ENCODE measurements at places on chromosomes 1 and 21.
A peak's percentile ranks its signal among the peaks of the same experiment; 100 is the strongest.

DNA sequence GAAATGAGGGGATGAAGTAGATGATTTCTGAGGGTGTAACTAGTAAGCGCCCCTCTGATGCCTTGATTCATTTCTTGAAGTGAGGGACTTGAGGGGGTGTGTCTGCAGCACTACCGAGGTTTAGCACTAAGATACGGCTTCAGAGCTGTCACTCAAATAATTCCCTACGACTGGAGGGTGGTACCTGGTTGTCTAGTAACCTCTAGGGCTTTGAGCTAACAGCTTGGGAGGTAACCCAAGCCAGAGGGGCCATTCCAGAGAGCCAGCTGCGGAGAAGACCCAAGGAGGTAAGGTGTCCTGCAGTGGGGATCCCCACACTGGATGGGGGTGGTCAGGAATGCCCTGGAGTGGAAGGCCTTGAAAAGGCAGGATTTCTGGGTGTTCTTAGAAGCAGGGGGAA, at the start of gene TTC24:
Gene TTC24 (plus strand): TSS at position 252 of the 400 bp plus-strand sequence. CDS start 1,642 bp downstream, outside the sequence.
- DNase-seq: no peak

DNA sequence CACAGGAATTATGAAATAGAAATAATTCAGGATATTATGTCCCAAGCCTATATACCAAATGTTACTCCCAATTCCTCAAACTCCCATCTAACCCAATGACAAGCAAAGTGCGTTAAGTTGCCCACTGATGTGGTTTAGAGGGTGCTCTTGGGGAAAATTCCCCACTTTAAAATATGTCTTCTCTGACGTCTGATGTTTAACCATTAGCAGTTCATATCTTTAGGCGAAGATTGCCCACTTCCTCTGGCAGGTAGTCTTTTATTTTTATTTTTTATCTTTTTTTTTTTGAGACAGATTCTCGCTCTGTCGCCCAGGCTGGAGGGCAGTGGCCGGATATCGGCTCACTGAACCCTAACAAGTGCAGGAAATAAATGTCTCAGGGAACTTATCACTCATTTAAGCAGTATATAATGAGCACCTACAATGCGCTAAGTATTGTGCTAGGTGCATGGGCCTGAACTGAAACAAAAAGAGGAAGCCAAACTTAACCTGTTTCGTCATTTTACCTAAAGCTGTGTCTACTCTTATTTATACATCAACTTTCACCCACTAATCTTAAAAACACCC, 1.3 kb upstream of the LYST start:
- peak; percentile 53 for DNase-seq

DNA sequence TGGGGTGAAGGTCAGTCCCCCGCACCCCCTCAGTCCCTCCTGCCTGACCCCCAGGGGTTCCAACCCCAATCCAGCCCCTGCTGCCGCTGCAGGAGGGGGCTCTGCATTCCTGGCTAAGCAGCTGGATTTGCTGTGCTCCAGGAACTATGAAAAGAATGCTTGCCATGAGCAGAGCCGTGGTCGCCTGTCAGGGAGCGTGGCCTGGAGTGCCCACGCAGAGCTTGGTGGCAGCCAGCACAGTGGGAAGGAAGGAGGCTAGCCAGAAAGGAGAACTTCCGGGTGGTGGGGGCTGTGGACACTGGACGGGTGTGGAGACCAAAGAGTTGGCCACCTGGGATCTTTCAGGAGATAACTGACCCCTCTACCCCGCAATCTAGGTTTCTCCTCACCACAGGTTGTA, 5.6 kb downstream of the COL8A2 start:
- DNase-seq: no peak

- peak; percentile 40 for DNase-seq
These were observed 54.6 kb upstream of the ECE1 start for GRCh38 chr1:21344750-21345443.

DNA sequence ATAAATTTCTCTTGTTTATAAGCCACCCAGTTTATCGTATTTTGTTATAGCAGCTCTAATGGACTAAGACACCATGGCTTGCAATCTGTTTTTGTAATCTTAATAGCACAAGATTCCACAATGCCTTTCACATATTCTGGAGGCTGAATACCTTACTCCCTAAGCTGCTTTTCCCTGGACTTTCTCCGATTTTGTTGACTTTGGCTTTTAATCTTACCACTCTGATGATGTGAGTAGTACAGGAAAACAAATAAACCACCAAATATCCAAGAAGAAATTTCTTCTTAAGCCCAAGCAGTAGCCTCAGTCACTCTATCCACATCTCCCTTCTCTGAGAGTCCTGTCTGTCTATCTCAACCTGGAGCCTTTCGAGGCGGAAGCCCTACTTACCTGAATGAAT, 838.6 kb downstream of the LTN1 start:
- no peak for DNase-seq

DNA sequence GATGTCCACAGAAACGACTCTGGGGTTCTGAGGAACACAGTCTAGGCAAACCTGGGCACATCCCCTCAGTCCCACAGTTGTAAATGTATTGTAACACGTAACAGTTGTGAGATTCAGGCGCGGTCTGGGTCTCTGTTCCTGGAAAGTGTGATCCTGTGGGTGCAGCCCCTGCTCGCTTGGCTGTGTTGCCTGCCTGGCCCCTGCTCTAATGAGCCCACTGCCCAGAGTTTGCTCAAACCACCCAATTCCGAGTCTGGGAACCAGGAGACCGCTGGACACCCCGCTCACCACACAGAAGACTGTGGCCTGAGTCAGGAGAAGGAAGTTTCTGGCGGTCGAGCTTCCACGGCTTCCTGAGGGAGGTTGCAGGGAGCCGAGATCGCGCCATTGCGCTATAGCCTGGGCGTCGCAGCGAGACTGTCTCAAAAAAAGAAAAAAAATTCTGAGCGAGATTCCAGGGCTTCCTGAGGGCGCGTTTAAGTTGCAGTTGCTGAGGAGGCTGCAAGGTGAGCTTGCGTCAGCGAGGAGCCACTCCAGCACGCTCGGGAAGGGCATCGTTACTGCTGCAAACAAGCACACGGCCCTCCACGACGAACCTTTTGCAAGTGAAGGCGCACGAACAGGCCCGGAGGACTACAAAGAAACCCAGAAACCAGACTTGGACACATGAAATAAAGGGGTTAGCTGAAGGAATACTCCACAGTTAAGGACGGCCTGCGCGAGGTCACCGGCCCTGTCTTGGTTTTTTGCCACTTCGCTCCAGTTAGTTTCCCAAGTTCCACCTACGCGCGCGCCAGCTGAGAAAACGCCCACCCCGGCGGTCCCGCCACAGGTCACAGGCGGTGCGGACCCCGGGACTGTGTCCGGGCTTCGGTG, 1.1 kb downstream of the C21orf58 start:
- peak; percentile 43 for DNase-seq

DNA sequence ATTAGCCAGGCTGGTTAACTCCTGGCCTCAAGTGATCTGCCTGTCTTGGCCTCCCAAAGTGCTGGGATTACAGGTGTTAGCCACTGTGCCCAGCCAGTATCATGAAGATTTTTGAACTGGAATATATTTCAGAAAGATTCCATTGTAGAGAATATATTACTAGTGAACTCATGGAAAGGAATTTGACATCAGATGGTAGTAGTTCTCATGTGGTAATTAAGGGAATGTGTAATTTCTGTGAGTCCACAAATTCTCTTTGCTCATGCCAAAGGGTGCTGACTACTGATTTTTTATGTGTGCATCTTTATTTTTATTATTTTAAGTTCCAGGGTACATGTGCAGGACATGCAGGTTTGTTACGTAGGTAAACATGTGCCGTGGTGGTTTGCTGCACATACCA, 10.4 kb downstream of the DTL start:
- no peak for DNase-seq

DNA sequence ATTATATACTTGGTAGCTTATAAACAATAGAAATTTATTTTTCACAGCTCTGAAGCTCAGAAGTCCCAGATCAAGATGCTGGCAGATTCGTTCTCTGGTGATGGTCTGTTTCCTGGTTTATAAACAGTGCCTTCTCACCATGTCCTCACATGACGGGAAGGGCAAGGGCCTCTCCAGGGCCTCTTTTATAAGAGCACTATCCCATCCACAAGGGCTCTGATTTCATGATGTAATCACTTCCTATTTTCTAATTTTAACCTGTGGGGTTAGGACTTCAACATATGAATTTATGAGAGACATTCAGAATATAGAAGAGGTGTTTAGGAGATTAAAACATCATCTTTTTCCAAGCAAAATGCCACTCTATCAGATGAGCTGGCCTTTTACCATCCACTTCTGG, 32.1 kb upstream of the PLPPR4 start:
- DNase-seq: no peak

DNA sequence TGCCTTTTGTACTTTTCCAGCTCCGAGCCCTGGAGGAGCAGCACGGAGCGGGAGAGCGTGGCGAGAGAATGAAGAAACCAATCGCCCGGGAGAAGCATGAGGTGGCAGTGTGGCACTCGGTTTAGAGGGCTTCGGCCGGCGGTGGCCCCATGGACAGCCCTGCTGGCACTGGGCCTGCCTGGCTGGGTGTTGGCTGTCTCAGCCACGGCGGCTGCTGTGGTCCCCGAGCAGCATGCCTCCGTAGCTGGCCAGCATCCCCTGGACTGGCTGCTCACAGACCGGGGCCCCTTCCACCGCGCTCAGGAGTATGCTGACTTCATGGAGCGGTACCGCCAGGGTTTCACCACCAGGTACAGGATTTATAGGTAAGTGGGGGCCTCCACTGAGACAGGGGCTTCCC, 59.0 kb downstream of the BRINP2 start:
- no peak for DNase-seq

GRCh38 chr1:208174731-208175507, 69.3 kb downstream of the PLXNA2 start:
- no peak for DNase-seq

DNA sequence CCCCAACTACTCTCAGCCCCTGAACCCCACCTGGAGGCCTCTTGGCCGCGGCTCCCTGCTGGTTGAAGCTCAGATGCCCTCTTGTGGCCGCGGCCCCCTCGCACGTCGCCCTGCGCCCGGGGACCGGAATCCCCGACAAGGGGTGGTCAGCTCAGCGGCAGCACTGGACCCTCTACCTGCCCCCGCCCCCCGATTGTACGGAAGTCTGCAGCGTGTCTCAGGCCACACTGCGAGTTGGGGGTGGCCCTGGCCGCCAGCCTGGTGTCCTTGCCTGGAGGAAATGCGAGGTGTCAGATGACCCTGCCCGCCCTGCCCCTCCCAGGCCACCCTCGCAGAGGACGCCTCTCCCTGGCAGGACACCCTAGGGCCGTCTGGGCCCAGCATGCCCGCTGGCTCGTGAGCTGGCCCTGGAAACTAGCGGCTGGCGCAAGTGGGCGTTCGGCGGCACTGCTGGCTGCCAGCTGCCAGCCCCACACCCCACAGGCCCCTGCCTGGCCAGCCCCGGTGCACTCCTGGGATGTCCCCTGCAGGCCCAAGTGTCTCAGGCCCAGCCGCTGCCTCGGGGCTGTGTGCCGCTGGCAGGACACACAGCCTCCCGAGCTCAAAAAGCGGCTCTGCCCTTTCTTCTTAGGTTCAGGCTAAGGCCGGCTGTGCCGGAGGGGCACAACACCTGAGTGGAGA, 60.8 kb downstream of the EDN2 start:
- DNase-seq: peak; percentile 17

GRCh38 chr1:181777286-181777685, 284.2 kb downstream of the ZNF648 start:
- no peak for DNase-seq

DNA sequence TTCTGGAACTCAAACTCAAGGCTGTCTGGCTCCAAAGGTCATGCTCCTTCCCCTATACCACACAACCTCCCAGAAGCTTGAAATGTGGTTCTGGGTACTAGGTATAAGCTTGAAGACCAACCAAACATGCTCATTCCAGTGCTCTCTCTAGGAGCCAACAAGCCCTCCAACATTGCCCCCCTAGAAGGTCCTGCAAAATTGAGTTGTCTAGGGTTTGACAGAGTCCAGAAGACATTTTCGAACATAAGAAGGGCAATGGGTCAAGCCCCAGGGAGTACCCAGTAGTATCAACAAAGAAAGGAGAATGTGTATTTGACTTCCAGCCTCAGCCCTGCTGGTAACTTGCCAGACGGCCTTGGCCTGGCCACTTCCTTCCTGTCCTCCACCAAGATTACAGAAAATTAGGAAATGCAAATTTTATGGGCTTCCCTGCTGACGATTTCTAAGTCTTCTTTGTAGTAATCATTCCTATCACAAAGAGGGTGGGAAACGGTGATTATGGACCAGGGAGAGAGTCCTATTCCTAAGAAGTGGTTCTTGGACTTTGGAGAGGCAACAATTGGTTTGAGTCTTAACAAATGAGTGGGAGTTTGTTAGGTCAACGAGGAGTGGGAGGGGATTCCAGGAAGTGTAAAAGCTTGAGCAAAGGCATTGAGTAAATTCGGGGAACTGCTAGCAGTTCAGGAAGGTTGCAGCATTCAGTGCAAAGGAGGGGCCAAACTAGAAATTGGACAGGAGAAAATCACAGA, 18.7 kb upstream of the SLAMF1 start:
- peak; percentile 57 for DNase-seq

- no peak for DNase-seq
These were observed 9.8 kb downstream of the ABCA4 start for GRCh38 chr1:94110946-94111740.

GRCh38 chr1:27599605-27600497, 4.1 kb downstream of the AHDC1 start:
- no peak for DNase-seq

- no peak for DNase-seq
These were observed at the start of gene TSPAN1 for GRCh38 chr1:46174448-46175231. Gene TSPAN1 (plus strand): TSS chr1:46175087. CDS start chr1:46181108, 6,021 bp downstream.

GRCh38 chr1:225318706-225319575, 108.9 kb downstream of the LBR start:
- peak; percentile 5 for DNase-seq

DNA sequence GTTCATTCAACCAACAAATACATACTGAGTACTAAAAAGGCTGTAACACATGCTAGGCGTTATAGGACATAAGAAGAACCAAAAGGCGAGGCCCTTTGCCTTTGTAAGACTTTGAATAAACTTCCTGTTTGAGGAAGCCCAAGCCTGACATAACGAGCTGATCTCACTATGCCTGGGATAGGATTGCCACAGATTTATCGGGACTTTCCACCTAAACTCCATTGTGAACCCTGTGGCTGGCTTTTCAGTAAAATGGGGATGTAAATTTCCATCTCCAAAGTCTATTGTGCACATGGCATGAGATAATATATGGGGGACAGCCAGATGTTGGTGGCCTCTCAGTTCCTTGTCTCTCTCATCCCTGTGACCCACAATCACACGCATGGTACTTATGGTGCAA, 41.9 kb downstream of the LMO4 start:
- no peak for DNase-seq

GRCh38 chr1:229225331-229225782, 45.6 kb upstream of the RAB4A start:
- DNase-seq: no peak

DNA sequence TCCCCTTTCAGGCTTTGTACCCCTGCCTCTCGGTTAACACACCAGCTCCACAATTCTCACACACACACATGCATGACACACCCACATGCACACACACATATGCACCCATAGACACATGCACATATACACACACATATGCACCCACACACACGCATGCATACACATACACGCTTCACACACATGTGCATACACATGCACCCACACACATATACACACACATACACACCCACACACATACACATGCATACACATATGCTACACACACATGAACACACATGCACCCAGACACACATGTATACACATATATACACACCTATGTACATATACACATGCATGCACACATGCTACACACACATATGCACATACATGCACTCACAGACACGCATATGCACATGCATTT, 61.7 kb upstream of the SLC25A33 start:
- no peak for DNase-seq

GRCh38 chr1:213274140-213274539, 223.1 kb downstream of the RPS6KC1 start:
- DNase-seq: no peak

Measured in stimulated activated CD4-positive, alpha-beta T cell treated with anti-CD3 and anti-CD28 coated beads, Interleukin-15, amount 100 ng/mL, for 24 hours (primary cell).